Motor neuron (in vitro differentiated cells): ENCODE measurements at places on chromosomes 4 and X. TPM values are rescaled to one million over a fixed set of nuclear protein-coding genes. Genes with fewer than 3 reads are reported as not detected.

The ARMCX4 gene
- total RNA-seq: 18.9 and 20.7 TPM in 2 replicates

The RASL11B gene
- 0.41 and 0.81 TPM in 2 replicates for total RNA-seq

DNA sequence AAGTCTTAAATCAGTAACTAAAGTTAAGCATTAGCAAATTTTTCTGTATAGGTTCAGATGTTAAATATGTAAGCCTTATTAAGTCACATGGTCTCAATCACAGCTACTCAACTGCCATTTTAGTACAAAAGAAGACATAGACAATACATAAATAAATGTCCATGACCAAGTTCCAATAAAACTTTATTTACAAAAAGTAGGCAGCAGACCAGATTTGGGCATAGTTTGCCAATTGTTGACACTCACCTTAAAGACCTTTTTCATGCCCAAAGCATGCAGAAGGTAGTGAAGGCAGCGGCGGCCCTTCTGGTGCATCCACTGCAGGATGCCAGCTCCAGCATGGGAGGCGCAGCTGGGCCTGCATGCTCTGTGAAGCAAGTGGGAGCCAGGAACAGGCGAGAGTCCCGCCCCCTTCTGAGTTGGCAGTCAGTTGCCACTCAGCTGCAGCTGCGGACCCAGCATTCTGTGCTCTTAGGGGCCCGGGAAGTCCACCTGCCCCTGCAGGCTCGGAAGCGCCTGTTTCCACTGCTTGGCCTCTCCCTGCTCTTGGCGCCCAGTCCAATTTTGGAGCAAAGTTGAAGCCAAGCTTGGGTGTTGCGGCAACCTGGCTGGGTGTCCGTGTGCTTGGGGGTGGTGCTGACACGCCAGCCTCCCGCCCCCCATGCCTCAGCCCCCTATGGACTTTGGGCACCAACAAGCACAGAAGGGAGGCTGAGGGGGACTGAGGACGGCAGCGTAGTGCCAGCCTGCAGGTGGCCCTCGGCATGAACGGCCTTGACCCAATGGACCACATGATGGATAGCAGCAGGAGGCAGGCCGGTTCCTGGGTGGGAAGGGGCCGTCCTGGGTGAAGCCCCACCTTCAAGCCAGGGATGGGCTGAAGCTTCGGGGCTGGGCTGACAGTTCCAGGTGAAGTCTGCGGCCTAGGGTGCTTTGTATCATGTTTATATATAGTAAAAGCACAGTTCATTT, 42.4 kb upstream of the PABPC4L start:
- no peak for ATAC-seq

GRCh38 chr4:172716291-172716690, 452.3 kb upstream of the GALNT7 start:
- no peak for ATAC-seq

DNA sequence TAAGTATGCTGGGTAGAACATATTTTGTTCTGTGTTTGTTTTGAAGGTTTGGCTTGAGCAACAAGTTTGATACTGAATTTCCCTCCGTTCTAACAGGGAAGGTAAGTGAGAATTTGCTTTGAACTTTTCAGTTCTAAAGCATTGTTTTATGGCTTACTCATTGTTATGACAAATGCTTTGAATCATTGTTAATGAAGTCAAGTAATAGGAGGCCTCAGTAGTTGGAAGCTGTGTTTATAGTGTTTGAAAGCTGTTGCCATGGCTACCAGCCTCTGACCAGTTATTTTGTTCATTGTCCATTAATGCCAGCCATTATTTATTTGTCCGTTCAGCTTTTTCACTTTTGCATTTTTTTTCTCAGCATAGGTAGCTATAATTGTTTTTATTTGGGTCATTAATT, 14.4 kb downstream of the CHIC1 start:
- ATAC-seq: peak; percentile 49

- ATAC-seq: no peak
These were observed 967.9 kb upstream of the INTU start for GRCh38 chr4:126664839-126665238.

- ATAC-seq: peak; percentile 94
These were observed at the start of gene SORCS2 for GRCh38 chr4:7192252-7193029. Gene SORCS2 (plus strand): TSS chr4:7192538.

- ATAC-seq: no peak
These were observed 65.7 kb upstream of the CAMK2D start for GRCh38 chr4:113827285-113827684.

GRCh38 chr4:20944451-20944850, 244.2 kb downstream of the PACRGL start:
- ATAC-seq: no peak

- ATAC-seq: peak; percentile 99
These were observed 51.5 kb downstream of the ALPK1 start for GRCh38 chr4:112348488-112349158.

DNA sequence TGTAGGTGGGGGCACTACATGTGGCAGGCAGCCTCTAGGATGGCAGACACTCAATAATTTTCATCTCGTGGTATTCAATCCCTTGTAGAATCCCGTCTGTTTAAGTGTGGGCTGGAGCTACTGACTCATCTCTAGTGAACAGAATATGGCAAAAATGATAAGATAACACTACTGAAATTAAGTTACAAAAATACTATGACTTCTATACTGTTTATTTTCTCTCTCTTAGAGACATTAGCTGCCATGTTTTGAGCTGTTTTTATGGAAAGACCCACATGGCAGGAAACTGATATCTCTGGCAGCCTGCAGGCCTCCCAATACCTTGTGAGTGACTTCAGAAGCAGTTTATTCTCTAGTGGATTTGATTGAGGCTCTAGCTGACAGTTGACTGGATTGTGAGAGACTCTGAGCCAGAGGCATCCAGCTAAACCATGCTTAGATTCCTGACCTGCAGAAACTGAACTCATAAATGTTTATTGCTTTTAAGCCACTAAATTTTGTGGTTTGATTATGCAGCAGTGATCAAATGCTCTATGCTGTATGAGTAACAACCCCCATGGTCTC, 298.8 kb upstream of the CTSO start:
- ATAC-seq: no peak

GRCh38 chrX:33128048-33128805, 83.1 kb downstream of the DMD start:
- no peak for ATAC-seq

DNA sequence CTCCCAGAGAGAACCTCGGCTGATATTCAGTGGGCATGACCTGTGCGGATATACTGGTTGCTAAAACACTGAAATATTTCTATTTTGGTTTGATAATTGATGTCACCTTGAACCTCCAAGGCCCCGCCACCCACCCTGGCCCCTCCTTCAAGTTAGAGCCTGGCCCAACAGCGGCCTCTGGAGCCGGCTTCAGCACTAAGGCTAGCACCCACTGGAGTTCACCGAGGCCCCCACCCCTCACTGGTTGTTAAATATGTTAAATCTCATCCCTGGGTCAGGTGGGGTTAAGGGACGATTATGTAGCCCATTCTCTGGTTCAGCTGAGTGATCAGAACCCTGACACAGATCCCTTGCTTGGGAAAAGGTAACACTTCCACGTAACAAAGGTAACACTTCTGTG, 24.3 kb downstream of the SEL1L3 start:
- no peak for ATAC-seq

GRCh38 chr4:18039113-18039512, 17.6 kb upstream of the LCORL start:
- no peak for ATAC-seq
